ENCODE measurements at places on chromosomes 1 and 21.

GRCh38 chr1:85550784-85551516, 29.6 kb upstream of the CCN1 start:
- no peak for DNase-seq

DNA sequence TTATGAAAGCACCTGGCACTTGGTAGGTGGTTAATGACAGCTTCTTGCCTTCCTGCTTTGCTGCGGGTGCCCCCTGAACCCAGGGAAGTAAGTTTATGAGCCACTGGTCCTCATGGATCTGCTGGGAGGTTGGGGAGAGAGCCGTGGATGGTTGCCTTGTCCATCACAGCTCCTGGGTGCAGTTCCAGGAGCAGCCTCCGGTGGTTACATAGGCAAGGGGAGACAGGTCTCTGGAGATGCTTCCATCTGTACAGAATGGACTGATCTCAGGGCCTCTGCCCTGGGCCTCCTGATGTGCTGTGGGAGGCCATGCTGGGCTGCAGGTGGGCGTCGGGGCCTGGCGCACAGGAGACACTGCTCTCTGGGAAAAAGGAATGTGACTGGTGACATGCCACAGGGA, 31.6 kb upstream of the ARHGEF10L start:
- DNase-seq: no peak

- DNase-seq: no peak
Measured at GRCh38 chr1:151763990-151764389, 694 bp upstream of the MRPL9 start.

DNA sequence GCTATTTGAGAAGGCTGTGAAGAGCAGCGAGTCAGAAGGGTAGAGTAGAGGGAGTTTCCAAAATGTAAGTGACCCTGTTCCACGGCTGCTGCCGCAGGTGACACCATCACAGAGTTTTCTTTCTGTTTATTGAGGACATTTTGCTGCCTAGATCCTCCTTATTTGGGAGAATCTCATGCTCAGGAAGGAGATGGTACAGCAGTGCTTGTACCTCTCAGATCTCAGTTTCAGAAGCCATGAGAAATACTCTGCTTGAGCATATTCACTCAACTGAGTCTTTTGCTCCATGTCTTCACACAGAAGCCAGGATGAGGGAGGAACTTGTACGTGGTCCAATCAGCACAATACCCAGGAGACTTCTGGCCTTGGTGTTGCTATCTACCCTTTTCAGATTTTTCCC, 1.6 kb downstream of the LCE7A start:
- DNase-seq: no peak

- DNase-seq: no peak
Measured at GRCh38 chr1:21293537-21294265, 3.4 kb upstream of the ECE1 start.

GRCh38 chr1:109229531-109230127, 15.9 kb downstream of the SARS1 start:
- DNase-seq: no peak

DNA sequence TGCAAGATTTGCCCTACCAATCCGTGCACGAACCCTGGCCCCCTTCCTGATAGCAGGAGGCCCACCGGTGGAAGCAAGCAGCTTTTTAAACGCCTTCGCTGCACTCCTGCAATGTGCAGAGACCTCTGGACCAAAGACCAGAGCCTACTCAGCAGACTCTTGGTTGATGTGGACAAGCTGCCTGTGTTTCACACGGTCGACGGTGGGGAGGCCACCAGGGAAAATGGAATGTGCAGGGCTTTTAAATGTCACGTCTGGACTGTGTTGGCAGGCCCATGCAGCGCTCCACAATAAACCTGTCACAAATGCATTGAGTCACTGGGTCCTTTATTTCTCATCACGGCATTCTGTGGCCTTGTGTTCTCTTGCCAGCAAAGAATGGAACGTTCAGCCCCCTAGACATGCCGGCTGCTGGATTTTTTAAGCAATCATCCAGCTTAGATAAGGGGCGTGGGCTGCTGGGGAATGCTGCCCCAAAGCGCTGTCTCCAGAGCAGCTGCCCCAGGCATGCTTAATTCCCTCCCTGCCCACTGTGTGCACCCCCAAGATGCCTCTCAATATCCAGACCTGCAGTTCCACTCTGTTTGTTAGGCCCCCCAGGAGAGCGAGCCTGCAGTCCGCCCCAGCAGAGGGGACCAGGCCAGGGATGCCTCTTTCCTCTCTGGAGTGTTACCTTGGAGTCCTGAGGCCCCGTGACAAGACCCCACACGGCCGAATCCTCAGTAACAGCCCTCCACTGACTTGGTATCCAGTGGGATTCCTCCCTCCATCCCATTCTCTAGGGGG, 71.3 kb downstream of the ATP5PO start:
- no peak for DNase-seq

GRCh38 chr1:32350785-32351398, 11.4 kb downstream of the FAM229A start:
- peak; percentile 43 for DNase-seq

DNA sequence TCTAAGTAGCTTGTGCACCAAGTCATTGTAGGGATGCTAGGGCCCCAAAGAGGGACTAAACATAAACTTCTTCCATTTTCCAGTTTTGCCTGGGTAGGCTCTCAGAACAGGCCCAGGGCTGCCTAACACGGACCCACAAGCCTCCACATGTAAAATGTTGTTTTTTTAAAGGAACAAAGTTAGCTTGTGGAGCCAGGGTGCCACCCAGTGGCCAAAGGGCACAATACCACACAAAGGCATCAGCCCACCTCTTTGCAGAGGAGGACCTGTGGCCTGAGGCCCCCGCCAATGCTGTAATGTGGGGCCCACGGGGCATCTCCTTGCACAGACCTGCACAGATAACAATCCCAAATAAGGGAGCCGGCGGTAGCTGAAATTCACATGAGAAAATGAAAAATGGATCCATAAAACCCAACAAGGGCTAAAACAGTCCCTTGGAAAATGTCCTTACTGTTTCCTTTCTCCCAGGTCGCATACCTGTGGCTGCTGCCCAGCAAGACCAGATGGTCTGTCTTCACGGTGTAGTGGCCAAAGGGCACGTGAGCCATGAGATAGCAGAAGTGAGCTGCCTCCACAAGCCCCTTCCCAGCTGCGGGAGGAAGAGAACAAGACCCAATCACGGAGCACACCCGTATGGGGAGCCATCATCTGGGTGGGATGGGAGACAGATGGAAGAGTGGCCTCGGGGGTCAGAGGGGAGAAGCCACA, 23.8 kb downstream of the SEC16B start:
- peak; percentile 37 for DNase-seq

DNA sequence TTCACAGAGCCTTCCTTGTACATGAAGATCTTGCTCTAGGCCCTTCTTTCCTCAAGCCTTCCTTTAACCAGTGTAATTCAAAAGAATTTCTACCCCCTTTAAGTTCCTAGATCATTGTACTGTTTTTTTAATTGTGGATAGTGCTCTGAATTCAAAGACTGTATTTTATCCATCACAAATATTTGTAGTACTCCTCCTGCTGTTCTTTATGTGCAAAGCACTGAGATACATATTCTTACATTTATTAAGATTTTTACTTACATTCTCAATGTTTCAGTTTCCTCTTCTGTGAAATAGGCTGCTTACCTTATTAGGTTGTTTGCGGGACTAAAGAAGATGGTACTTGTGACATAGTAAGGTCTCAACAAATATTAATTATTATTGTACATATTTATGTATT, 168.8 kb upstream of the PDE4B start:
- DNase-seq: no peak

DNA sequence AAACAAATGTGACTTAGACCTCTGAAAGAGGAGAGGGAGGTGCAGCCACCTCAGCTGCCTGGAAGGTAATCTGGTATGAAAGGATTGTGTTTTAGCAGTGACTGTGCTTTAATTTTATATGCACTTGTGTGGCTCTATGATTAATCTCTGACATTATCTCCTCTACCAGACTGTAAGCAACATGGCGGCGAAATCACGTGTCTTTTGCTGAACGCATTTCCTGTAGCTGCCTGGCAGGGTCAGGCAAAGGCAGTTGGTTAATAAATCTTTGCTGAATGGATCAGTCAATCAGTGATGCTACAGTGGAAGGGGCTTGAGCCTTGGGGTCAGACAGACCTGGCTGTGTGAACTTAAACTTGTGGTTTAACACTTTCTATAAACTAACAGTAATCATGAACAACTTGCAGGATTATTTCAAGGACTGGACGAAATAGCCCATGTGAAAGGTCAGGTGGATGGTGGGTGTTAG, 96.9 kb downstream of the ADSS2 start:
- no peak for DNase-seq

GRCh38 chr1:115726161-115726560, 42.4 kb downstream of the CASQ2 start:
- no peak for DNase-seq

DNA sequence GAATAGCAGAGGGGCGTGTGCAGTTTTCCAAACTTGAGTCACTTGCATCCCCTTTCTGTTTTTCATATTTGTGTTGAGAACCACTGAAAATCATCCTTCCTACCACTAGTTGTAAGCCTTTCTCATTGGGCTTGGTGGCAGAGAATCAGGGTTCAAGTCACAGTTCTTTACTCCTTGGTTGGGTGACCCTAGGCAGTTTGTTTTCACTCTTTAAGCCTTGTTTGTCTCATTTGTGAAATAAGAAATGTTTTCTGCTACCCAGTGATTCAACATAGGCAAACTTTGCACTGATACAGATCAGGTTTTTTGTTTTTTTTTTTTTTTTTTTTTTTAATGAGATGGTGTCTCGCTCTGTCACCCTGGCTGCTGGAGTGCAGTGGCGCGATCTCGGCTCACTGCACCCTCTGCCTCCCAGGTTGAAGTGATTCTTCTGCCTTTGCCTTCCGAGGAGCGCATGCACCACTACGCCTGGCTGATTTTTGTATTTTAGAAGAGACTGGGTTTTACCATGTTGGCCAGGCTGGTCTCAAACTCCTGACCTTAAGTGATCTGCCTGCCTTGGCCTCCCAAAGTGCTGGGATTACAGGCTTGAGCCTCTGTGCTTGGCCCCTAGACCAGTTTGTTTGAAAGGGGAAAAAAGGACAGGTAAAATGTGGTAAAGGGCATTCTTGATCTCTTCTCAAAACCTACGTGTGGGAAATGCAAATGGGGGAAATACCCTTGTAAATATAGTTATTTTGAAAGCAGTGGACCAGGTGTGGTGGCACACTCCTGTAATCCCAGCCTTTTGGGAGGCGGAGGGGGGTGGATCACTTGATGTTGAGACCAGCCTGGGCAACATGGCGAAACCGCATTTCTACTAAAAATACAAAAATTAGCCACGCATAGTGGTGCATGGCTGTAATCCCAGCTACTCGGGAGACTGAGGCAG, 3.2 kb downstream of the CLIC4 start:
- no peak for DNase-seq

DNA sequence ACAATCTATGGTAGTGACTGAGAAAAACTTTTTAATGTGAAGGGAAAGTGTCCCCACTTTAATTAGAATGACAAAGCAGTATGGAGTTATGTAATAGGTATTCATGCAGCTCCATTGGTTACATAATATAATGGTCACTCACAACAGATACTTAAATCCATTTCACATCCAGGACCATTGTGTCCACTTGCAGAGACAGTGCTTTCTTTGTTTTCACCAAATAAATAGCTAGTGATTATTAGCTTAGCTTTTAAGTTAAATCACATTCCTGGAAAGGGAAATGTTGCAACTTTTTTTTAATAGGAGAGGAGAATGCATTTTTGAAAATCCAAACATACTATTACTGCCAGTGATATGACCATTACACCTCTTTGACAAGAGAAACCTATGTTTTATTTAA, 22.9 kb downstream of the RGL1 start:
- DNase-seq: no peak

GRCh38 chr1:26574719-26575251, 45.2 kb downstream of the RPS6KA1 start:
- DNase-seq: peak; percentile 93

GRCh38 chr1:215081661-215082531, 641 bp upstream of the KCNK2 start:
- no peak for DNase-seq

- DNase-seq: peak; percentile 31
Measured at GRCh38 chr1:30085811-30086770, 637.3 kb downstream of the MATN1 start.

DNA sequence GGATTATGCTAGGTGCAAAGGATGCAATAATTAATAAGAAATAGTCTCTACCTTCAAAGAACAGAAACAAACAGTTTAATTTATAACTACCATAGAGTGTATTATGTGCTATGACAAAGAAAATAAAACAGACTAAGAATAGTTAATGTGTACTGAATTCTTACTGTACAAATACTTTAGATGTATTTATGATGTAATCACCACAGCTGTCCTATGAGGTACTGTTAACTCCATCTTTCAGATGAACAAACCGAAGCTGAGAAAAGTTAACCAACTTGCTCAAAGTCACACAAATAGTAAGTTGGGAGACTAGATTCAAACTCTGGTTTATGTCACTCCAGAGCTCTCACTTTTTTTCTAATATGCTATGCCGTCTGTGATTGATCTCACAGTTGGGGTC, 77.0 kb upstream of the FGGY start:
- no peak for DNase-seq

DNA sequence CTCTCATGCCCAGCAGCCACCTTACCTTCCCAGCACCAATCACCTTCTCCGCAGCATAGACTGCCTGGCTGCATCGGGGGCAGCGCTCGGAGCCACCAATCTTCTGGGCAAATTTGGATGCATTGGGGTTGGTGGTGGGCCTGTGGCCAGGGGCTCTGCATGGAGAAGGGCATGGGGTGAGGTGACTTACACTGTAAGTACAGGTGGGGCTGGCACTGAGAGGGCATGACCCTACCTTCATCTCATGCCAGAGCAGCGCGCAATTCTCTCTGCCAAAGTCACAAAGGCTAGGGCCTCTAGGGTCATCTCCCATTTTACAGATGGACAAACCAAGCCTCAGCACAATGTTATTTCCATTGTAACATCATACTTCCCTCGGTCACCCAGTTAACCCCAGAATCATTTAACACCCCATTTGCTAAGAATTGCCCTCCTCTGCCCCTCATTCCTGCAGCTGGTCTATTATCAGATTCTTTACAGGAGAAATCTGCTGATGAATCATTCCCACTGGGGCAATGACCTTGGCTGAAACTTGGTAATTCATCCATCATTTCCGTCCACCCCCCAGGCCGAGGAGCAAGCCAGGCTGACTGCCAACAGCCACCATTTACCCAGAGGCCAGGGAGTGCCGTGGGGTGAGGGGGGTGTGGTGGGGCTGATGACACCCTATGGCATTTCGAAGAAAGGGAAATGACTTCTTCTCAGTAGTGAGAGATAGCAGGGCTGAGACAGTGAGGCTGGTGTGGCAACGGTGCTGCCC, 17.9 kb downstream of the CSRP1 start:
- peak; percentile 66 for DNase-seq

Data from inflammatory macrophage treated with lipopolysaccharide for 1 hour (primary cell).